ENCODE measurements at places on chromosomes 2 and 18.
A peak's percentile ranks its signal among the peaks of the same experiment; 100 is the strongest.

- no peak for DNase-seq
These were observed 20.6 kb downstream of the IL1F10 start for GRCh38 chr2:113088213-113088992.

- no peak for DNase-seq
These were observed 195.1 kb downstream of the LPIN1 start for GRCh38 chr2:11941201-11942177.

GRCh38 chr2:3727397-3728045, 24.1 kb downstream of the DCDC2C start:
- DNase-seq: no peak

DNA sequence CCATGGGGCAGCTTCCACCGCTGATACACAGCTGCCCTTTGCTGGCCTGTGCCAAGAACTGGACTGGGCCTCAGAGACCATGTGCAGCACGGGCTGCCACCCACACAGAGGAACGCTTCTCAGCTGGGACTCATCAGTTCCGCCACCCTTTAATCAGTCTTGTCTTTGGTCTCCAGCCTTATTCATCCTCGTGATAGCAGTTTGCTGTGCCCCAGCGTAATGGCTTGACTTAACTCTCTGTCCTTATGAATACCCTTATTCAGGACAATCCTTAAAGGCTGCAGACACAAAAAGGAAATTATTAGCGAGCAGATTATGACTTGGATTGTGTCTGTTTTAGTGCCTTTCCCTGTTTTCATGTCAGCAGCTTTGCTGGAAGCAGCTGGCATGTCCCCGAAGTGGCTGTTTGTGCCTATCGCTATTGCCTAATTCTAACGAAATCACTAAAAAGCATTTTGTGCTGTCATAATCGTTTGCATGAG, 108.9 kb upstream of the DAPL1 start:
- DNase-seq: no peak

DNA sequence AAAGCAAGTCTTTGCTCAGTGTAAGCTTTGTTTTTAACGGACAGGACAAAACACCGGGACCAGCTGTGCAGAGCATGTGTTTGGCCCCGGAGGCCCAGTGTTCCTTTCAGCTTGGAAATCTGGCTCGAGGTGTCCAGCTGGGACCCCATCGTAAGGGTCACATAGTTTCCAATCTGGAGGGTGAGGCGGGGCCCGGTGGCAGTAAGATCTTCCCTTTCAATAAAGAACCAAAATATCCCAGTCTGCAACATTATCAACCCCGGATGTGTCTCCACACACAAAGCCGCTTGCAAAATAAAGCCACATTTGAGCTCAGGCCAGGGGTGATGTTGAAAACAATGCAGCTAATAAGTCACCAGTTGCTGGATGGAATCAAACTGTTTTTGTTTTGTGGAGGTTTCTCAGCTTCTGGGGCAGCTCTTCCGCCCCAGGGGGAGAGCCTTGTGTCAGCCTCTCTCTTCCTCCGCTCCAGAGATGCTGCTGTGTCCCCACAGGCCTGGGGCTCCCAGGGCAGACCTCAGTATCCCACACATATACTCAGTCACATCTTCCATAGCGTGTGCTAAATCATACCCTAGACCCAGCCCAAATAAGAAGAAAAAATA, 138.6 kb upstream of the GLI2 start:
- peak; percentile 45 for DNase-seq

DNA sequence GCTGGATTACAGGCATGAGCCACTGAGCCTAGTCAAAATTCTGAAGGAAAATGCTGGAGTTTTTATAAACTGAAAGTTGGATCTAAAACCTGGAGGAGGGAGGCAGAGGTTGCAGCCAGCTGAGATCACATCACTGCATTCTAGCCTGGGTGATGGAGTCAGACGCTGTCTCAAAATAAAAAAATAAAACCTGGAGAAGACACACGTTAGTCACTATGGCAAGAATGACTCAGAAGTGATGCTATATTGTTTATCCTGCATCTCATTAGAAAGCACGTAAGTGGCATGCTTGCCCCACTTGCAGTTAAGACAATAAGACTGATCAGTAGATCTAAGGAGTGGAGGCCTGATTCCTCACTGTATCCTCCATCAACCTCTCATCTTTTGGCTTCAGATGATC, 106.6 kb upstream of the STON1 start:
- no peak for DNase-seq

- no peak for DNase-seq
These were observed 406.9 kb downstream of the LNPK start for GRCh38 chr2:175595139-175595538.

DNA sequence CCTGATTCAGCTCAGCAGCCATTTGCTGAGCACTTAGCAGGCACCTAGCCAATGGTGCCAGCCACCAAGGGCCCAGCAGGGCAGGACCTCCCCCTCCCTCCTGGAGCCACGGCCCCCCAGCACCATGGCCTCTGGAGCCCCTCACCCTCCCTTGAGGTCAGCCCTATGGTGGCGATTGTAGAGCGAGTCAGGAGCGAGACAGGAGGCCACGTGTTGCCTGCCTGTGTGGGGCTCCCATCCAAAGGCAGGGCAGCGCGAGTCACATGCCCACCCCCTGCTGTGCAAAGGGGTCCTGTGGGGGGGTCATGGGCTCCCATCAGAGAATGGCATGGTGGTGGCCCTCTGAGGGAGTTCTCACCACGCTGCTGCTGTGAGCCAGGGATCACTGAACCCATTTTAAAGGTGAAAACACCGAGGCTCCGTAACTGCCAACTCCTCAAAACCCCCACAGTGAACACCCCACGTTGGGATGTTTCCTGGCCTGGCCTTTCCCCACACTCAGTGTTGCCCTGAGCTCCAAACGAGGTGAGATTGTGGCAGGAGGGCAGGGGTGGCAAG, 35.6 kb downstream of the RAMP1 start:
- DNase-seq: no peak

GRCh38 chr2:229821316-229821715, 100.5 kb downstream of the TRIP12 start:
- no peak for DNase-seq

GRCh38 chr18:26088487-26088886, 1.9 kb downstream of the SS18 start:
- no peak for DNase-seq

DNA sequence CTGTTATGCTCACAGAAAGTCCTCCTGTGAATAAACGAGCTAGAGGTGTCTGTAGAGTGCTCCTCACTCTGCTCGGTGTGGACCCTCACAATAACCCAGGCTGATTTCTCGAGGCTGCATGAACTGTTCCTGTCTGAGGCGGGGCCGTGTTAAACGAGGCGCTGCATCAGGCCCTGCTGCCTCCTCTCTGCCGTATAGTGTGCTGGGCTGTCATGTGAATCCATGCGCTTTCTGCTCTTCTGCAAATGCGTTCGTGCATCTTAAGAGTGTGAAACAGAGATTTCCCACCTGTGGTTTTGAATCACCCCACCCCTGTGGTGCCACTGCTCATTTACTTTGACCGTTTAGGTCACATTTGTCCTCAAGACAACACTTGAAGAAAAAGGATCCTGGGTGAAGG, 26.2 kb downstream of the TRAF3IP1 start:
- DNase-seq: no peak

- no peak for DNase-seq
These were observed 33.2 kb upstream of the FOSL2 start for GRCh38 chr2:28359222-28360057.

DNA sequence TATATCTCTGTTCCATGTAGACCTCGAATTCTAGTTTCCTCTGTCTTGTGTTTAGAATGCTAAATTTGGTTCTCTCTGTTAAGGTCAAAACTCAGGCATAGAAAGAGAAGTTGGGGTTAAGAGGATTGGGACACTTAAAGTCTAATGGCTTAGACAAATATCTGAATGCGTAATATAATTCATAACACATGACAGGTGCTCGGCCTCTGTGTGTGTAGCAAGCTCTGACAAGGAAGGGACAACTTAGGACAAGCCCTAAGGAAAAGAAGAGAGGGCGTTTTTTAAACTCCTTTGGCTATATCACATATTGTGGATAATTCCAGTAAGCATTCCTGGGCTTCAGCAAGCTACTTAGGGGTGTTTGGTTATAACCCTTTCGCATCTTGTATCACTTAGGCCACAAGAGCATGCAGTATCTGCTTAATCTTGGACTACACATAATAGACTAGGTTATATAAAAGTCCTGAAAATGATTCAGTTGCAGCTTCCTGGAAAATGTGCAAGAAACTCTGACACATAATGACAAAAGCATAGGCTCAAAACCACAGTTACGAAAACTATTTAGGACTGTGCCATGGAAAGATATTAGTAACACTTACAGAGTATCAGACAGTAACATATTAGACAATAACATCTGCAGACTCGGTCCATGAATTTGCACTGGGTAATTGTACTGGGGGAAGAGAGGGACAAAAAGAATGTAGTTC, 16.1 kb upstream of the CREB1 start:
- DNase-seq: no peak

DNA sequence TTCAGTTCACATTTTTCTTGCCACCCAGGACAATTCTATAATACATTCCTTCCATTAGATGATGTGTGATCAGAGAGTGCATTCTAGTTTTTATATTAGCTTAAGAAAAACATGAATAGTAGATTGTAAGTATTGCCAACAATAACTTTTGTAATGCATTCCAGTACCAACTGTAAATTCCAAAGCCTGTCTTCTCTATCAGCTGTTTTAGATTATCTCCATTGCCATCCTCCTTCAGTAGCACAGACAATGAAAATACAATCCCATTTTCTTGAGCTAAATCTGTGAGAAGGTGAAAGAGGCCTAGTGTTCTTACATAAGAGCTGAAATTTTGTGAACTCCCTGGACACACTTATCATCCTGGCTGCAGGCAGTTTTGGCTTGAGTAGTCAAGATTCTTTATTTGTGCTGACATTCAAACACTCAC, 103.9 kb downstream of the CCBE1 start:
- no peak for DNase-seq

DNA sequence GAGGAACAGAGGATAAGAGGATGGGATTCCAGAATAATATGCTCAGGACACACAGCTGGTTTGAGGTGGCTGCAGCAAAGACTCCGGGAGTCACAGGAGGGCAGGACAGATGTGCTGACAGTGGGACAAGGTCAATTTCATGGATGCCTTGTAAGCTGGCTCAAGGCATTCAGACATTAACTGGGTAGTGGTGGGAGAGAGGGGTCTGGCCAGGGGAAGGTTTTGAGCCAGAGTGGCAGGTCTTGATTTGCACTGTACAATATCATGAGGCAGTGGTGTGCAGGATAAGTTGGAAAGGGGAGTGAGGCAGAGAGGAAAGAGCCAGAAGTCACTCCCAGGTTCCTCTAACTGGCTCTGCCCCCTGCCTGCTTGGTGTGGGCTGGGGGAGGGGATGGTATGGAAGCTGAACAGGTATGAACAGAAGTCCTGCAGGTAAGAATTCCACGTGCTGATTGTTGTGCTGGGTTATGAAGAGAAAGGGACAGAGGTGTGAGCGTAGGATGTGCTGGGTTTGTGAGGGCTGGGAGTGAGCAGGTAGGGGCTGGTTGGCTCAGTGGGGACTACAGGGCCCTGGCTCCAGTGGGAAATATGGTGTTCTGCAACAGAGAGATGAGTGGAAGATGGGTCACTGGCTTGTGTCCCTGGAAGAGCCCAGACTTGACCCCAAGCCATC, 141.7 kb upstream of the COPS8 start:
- DNase-seq: no peak

DNA sequence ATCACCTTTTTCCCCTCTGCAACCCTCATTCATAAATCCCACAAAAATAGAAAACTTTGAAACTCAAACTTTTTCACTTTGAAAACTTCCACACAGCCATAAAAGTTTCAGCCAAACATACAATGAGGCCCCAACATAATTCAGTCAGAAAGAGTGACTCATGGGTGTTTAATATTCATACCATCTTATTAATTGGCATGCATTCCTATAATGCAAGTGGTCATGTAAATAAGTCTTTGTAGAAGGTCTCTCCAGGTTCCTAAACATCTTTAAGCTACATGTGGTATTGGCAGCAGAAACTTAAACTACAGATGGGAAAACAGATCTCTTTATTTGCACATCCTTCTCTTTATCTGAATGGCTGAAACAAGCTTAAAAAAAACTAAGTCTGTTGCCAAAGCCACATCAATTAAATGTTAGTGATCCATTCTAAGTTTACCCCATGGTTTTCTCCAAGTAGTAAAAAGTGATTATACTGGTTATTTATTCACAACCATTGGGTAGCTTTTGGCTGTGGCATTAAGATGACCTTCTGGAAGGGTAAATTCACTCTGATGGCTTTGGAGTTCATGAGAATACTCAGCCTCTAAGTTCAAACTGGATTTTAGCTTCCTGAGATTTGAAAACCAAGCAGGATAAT, 70.2 kb upstream of the LYPD1 start:
- no peak for DNase-seq

DNA sequence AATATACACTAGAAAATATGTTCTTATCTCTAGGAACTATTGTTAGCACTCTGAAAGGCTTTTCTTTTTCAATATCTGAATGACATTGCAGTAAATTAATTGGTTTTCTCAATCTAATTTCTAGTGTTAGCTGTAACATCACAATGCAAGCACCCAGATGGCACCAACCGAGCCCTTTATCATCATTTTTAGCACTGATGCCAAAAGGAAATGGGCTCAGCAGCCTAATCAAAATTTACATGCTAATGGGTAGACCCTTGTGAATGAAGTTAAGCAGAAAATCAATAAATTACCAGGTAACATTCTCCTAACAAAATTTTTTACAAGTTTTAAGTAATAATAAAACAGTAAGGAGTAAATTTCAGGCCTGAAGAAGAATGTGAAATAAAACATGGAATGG, 53.5 kb upstream of the PGAP1 start:
- no peak for DNase-seq

- DNase-seq: no peak
These were observed 268.2 kb upstream of the SESTD1 start for GRCh38 chr2:179532863-179533278.

DNA sequence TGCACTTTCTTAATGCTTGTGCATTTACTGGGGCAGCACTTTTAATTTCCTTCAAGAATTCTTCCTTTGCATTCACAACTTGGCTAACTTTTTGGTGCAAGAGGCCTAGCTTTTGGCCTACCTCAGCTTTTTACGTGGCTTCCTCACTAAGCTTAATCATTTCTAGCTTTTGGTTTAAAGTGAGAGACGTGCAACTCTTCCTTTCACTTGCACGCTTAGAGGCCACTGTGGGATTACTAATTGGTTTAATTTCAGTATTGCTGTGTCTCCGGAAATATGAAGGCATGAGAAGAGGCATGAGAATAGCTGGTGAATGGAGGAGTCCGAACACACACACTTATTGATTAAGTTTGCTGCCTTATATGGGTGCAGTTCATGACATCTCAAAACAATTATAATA, 354.1 kb downstream of the DLGAP1 start:
- DNase-seq: no peak

DNA sequence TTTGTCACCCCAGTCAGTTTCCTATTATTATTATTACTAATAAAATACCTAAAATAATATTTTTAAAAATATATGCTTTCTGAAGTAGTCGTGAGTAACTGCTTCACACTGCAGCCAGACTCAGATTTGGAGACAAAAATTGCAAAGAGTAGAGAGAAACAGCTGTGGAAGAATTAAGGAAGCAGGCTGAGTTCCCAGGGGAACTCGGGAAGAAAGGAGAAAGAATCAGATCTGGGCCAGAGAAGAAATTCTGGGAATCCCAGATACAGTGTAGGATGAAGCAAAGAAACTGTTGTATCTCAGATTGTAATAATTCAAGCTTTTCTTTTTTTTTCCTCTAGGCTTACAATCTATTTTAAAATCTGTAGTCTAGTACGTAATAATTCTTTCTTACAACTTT, 182.3 kb downstream of the FTCDNL1 start:
- no peak for DNase-seq

GRCh38 chr2:234102112-234102511, 51.6 kb downstream of the SPP2 start:
- no peak for DNase-seq

GRCh38 chr18:79426376-79427300, 30.9 kb downstream of the NFATC1 start:
- DNase-seq: no peak

- no peak for DNase-seq
These were observed at the start of gene NLRC4 for GRCh38 chr2:32264422-32265105. NLRC4 (minus strand) TSS chr2:32264886; CDS start chr2:32256775, 8,111 bp downstream.
